ENCODE measurements at places on chromosomes 3 and 15.

DNA sequence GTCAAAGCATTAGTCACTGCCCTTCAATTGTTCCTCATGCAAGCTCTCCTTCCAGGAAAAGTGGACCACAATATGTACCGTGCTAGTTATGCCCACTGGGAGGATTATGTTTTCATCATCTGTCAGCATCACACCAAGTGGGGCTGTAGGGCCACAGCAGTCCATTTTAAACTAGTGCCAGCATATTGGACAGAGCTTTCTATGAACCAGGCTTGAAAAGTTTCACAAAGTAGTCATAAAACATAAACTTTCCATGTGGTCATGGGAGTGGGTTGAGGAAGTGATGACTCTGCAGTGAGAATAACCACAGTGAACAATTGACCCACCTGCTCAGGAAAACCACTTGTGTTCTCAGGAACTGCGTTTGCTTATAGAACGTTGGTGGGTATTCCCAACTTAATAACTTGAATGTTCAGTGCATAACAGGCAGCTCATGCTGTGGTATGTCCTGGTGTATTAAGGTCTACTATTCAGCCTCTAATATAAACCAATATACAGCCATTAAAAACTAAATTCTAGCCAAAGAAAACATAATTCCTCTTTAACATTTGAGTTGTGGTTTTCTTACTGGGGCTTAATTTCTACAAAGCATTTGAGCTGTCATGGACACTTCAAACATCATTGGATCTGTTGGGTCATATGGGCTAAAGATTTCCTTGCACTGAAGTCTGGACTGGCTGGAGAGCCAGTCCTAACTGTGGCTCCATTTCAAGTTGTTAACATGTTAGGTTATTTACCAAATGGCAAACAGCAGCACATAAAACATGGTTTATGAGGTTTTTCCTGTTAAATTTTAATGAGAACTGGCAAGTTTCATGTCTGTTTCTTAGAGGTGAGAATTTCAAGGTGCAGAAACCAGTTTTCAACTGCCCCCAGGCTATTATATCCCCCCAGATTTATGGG is 274.1 kb downstream of the OTOL1 start:
- DNase-seq, result no peak

DNA sequence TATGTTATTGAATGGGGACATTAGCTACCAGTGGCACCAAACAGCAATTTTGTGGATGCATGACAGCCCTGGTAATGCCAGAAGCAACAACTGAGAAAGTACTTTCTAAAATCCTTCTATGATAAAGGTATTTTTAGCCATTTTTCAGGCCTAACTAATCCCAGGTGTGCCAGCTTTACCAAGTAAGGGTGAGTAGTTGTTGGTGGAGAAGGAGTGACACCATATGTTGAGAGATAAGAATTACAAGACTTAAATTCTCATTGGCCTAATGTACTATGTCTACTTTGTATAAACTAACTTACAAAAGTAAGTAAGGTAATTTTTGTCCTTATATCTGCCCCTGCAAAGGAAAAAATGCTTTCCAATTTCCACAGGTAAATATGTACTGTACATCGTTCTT is 4.1 kb upstream of the COX17 start:
- DNase-seq, result no peak

DNA sequence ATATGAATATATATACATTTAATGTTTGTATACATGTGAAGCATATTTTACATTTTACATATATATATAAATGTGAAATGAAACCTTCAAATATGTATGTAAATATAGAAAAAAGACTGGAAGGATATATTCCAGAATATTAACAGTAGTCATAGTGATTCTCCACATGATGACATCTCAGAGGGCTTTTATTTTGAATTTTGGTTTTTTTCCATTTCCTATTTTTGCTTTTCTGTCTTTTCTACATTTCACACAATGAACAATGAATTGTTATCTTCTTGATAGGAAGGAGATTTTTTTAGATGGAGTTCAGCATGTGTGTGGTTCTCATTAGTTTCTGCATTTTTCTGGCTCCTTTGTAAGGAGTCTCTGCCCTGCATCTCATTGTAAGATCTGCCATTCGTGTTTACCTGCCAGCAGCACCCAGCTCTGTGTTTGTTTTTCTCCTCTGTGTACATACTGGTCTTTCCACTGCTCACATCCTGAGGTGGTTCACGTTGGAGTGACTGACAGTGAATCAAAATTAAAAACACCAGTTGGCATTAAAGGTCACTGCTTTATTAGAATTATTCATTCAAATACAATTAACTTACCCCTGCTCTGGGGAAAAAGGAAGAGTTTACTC is 425.3 kb upstream of the MDFIC2 start:
- no peak for DNase-seq

DNA sequence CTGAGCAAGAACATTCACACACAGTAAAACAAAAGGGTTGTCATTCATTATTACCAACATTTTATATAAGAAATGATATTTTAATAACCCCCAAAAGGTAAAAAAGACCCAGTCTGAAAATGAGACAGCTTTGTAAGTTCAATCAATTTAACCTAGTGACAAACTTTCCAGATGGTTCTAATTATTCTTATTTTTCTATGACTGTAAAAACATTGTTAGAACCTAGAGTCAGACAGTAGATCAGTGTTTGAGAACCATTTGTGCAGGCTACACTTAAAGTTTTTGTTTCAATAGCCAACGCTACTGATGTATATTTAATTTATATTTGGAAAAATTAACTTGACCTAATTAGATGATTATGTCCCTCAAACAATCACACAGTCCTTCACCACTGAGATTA is 708.4 kb upstream of the CBLB start:
- no peak for DNase-seq
